Uterus (tissue), 4 donors: ENCODE measurements at places on chromosomes 4 and X. TPM values are rescaled to one million over a fixed set of nuclear protein-coding genes. Genes with fewer than 3 reads are reported as not detected.

The ADGRL3 gene
- 411 TPM for total RNA-seq

DNA sequence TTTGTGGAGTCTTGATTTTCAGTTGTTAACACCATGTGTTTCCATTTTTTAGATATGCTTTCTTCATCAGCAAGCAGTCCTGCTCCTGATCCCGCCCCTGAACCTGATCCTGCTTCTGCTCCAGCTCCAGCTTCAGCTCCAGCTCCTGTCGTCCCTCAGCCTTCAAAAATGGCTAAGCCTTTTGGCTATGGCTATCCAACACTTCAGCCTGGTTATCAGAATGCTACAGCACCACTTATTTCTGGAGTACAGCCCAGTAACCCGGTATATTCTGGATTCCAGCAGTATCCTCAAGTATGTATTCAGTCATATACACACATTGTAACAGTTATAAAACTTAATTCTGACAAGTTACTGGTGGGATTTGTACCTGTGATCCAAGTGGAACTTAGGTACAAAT, 60.9 kb downstream of the SEC24B start:
- DNase-seq = no peak

DNA sequence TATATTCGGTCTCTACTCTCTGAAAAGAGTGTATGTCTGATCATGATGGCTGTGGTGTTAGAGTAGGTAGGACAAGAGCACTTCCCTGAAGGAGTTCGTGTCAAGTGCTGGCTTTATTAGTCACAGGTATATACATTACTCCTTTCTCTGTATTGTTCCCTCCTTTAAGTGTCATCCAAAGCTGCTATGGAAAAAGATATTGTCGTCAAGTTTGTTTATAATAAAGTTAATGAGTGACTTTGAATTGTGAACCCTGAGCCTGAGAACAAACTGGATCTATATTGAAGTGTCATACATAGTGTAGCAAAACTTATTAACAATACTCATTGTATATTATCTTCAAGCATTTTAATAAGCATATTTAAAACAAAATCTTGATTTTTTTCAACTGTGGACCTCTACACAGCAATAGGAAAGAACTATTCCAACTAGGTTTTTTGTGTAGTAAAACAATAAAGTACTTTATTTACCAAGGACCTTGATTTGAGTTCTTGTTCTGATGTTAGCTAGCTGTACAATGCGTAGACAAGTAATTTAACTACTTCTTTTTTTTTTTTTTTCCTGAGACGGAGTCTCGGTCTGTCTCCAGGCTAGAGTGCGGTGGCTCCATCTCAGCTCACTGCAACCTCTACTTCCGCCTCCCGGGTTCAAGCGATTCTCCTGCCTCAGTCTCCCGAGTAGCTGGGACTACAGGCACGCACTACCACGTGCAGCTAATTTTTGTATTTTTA, 177.7 kb downstream of the RAPGEF2 start:
- DNase-seq = no peak

- no peak for DNase-seq
Observed at GRCh38 chrX:77293331-77293995, 153.7 kb upstream of the FGF16 start.

The TLR2 gene
- 1.3 TPM for total RNA-seq

DNA sequence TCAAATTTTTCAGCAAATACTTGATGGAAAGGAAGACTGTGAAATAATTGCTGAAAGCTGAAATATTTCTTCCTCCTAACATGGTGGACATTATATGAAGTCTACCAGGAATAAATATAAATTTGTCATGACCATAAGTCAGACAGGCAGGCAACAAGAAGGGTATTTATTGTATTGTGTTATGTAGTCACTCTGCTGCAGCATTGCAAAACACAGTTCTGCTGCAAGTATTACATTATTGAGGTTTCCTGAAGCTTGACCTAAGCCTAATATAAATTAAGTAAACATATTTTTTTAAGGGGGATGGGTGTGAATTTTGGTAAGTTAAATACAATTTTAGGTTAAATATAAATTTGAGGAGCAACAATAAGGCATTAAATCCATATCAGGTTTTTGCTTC, 60.2 kb upstream of the MAOA start:
- DNase-seq = no peak

The CSAG1 gene
- not detected for total RNA-seq

The FAM120C gene
- total RNA-seq = 19.4 TPM

The NDNF gene
- total RNA-seq = 6.3 TPM

The GSX2 gene
- not detected for total RNA-seq

The LIMCH1 gene
- 35.4 TPM for total RNA-seq

- DNase-seq = no peak
Observed at GRCh38 chr4:120939693-120940092, 17.2 kb upstream of the PRDM5 start.

DNA sequence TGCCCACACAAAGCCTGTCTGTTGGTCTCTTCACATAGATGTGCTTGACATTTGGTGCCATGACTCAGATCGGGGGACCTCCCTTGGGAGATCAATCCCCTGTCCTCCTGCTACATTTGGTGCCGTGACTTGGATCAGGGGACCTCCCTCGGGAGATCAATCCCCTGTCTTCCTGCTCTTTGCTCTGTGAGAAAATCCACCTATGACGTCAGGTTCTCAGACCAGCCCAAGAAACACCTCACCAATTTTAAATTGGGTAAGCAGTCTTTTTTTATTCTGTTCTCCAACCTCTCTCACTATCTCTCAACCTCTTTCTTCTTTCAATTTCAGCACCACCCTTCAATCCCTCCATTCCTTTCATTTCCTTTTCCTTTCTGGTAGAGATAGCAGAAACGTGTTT, 159.6 kb upstream of the AGTR2 start:
- DNase-seq = no peak

- DNase-seq = peak; percentile 39
Observed at GRCh38 chr4:7194251-7195140, 2.2 kb downstream of the SORCS2 start.

DNA sequence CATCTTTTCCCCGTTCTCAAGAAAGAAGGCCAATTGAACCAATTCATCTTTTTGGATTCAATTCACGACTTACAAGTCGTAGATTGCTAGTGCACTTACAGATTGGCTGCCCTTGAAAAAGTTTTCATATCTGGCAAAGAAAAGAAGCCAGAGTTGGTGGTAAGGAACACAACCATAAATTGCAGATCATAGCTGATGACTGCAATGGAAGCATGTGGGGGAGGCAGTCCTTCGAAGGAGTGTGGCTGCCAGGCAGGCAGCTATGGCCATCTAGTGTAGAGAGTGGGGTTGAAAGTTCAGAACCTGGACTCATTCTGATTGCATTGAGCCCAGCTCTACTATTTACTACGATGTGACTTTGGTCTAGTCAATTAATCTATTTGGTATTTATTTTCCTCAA, 4.5 kb downstream of the GPM6A start:
- no peak for DNase-seq

DNA sequence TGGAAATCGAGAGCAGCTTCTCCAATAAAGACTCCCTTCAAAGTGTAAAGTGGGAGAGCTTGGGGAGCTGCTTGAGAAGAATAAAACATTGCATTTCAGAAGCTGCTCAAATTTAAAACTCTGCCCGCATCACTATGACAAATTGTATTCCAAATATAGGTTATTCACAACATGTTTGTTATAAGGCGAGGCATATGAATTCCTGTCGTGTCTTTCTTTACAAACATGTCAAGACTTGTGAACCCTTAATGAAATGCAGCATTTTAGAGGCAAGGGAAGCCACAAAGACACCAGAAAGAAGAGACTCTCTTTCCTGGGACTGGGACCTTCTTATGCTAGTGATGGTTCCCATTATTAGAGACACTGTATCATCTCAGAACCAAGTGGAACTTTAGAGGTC, 311.2 kb downstream of the DHX15 start:
- DNase-seq = no peak

The ARR3 gene
- not detected for total RNA-seq

DNA sequence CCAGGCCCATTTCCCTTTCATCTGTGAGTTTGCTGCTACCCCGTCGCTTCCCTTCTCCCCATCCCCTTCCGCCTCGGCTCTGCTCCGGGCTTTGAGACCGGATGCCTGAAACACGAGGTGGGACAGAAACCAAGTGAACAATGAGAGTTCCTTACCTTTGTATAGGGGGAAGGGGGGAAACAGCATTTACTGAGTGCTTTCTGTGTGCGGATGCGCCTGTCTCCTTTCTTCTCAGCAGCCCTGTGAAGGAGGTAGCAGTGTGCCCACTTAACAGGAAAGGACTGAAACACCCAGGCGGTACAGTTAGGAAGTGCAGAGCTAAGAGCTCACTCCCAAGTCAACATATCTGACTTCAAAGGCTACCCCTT, 43.2 kb upstream of the TMSB15B start:
- no peak for DNase-seq

GRCh38 chrX:115030625-115031024, 13.2 kb upstream of the IL13RA2 start:
- no peak for DNase-seq

GRCh38 chrX:21816136-21816535, 23.3 kb upstream of the MBTPS2 start:
- DNase-seq = no peak

- DNase-seq = no peak
Observed at GRCh38 chr4:98509721-98510120, 148.7 kb downstream of the TSPAN5 start.

The PRDM8 gene
- total RNA-seq = 13.1 TPM

The EREG gene
- not detected for total RNA-seq

DNA sequence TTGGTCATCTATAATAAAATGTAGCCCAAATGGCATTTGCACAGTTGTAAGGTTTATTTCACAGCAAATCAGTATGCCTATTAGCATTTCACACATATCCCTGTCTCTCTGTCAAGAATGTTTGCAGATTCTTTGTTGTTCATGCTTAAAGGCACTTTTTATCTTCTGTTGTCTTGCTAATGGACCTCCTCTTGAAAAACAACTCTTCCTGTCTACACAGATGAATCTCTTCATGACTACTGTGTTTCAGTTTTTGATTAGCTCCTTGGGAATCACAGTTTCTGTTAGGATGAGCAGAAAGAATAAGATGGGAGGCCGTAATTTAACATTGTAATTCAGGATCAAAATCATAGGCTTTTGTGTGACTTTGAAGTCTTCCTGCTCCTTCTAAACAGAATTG, 35.5 kb upstream of the SLC4A4 start:
- no peak for DNase-seq

The PRSS12 gene
- total RNA-seq = 14.1 TPM

DNA sequence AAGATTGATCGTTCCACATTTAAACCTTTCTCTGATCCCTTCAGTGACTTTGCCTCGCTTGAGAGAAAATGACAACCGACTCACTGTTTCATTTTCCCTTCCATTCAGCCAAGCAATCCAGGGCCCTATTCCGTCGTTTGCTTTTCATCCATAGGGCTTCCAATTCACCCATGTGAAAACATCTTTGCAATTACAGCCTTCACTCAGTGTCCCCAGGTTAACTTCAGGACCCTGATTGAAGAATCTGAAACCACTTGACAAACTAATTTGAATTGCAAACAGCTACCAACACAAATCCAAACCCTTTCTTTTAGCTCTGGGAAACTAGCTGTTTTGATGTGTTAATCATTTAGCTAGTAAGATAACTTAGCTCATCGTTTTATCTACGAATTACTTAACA, 120.2 kb upstream of the FAM9C start:
- no peak for DNase-seq

The PNPLA4 gene
- 17.4 TPM for total RNA-seq

DNA sequence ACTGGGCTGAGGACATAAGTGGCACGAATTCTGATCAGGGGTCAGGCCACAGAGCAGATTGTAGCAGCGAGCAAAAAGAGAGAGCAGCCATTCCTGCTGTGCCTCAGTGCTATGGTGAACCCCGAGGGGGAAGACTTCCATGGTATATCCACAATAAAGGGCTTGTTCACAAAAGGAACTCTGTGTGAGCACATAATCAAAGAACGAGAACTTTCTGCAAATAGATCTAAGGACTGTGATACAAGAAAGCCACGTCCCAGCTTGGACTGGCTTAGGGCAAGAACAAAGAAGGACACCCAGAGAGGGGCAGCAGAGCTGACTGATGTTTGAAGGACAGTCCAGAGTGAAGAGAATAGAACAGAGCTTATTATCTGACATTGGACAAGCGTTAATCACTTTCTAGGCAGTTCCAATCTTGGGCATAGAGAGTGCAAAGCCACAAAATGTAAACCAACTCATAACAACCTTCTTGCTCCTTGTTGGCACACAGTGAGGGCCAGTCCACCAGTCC, 24.0 kb downstream of the PPEF2 start:
- no peak for DNase-seq

The STK26 gene
- total RNA-seq = 137 TPM

DNA sequence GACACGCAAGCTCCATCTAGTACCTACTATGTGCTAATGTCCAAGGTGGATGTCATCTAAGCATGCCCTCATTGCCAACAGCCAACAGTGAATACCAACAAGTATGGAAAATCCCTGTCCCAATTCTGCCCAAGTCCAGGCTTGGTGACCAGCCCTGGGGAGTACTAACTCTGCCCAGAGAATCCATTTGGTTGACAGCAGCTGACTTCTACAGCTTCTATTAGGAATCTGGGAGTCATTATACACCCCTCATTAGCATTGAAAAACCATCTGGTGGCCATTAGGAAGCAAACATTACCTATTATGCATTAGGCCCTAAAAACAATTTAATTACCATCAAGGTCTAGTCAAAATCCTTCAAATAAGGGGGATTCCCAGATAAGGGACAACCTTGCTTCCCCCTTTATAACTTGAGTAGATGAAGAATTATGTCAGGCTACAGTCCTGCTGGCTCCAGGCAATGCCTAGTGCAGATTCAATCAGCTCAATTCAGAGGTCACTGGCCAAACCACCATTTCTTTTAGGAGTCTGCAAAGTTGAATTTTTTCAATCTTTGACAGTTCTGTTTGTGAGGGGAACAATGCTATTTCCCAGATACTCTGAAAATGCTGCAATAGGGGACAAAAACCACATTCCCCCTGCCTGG, 228.0 kb upstream of the LDB2 start:
- DNase-seq = no peak

DNA sequence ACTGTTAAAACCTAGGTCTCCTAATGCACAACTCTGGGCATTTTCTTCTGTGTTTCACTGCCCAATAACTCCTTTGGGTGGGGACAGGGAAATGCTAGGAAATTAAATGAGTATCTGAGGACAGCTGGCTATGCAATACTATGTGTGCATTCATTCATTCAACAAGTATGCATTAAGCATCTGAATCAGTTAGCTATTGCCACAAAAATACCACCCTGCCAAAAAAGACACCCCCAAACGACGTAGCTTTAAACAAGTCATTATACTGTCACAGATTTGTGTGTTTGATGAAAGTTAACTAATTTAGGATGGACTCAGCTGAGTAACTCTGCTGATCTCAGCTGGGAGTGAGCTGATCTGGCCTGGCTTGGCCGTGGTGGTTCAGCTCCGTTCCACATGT, 29.8 kb upstream of the PTCHD1 start:
- no peak for DNase-seq

GRCh38 chr4:7987148-7987989, 47.7 kb upstream of the AFAP1 start:
- DNase-seq = peak; percentile 63

GRCh38 chrX:78548012-78548411, 111.1 kb downstream of the RTL3 start:
- no peak for DNase-seq

The FHIP1A gene
- 8.8 TPM for total RNA-seq

GRCh38 chr4:168361365-168362024, 42.9 kb upstream of the DDX60 start:
- DNase-seq = no peak

The IQSEC2 gene
- total RNA-seq = 4.1 TPM

The GNPDA2 gene
- total RNA-seq = 24.4 TPM

The QRFPR gene
- total RNA-seq = not detected
